ENCODE measurements at places on chromosomes 12 and 14.

DNA sequence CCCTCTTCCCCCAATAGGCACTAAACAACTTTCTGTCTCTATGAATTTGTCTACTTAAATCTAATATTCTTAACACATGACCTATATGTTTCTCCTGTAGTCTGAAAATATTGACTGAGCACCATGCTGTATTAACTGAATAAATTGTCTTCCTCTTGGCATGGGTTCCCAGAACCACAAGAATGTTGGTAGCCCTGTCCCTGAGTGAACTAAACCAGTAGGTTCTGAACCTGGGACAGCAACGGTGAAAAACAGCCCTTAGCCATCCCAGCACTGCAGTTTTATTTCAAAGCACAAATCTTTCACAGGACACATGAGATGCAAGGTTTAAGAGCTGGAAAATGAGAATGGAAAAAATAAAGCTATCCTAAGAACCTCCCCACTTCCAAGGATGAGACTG, 20.4 kb upstream of the HSP90B1 start:
- no peak for DNase-seq

- DNase-seq = no peak
Measured at GRCh38 chr12:110677206-110677911, 11.6 kb downstream of the HVCN1 start.

GRCh38 chr12:51726931-51727330, 121.6 kb downstream of the FIGNL2 start:
- no peak for DNase-seq

GRCh38 chr12:110317911-110318310, 36.9 kb downstream of the ATP2A2 start:
- DNase-seq = no peak

DNA sequence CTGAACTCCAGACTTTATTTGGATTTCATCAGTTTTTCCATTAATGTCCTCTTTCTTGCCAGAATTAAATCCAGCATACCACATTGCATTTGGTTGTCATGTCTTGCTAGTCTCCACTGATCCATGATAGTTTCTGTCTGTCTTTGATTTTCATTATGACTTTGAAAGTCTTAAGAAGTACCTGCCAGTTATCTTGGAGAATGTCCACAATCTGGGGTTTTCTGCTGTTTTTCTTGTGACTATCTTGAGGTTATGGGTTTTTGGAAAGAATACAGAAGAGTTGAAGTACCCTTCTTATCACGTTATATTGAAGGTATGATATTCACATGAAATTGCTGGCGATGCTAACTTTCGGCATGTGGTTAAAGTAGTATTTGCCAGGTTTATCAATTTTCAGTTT, 282.3 kb upstream of the PRICKLE1 start:
- no peak for DNase-seq

- no peak for DNase-seq
Measured at GRCh38 chr12:27852117-27852516, 72.1 kb upstream of the MANSC4 start.

DNA sequence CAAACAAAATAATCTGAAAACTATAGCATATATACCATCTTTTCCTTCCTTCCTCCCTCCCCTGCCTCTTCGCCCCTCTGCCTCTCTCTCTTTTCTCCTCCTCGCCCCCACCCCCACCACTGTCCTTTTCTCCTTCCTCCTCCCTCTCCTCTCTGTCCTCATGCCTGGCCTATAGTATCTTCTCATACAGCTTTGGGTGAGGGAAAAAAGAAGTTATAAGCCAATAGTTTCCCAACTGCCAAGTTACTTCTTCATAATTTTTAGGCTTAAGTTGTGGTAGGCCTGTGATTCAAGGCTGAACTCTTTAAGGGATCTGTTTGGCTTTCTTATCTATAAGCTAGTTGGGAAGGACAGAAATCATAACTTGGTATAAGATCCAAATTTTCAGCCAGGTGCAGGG, 9.1 kb downstream of the TMED10 start:
- DNase-seq = no peak

DNA sequence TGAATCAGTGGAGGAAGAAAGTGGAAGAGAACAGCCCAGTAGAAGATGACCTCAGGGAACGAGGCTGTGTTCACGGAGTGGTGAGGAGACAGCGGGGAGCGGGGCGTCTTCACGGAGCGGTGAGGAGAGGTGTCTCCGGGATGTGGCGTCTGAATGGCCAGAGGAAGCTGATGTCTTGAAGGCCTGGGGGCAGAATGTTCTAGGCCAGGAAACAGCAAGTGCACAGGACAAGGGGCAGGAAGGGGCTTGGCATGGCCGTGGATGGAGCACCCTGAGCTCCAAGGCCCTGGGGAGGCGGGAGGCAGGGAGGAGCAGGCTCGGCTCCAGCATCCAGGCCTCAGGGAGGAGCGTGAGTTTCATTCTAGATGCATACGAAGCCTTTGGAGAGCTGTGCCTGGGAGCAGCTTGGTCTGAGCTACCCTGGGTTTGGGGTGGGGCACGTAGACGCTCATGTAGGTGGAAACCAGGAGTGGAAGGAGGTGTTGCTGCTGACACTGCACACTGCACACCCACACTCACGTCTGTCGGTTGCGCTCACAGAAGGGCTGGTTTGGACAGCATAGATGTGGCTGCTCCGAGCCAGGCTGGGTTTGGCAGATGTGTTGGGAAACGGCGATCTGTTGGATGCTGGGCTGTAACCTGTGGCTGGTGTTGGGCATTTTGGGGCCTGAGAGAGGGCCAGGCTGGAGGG, 131.6 kb downstream of the ADGRD1 start:
- no peak for DNase-seq

- DNase-seq = no peak
Measured at GRCh38 chr12:100716945-100717732, 77.4 kb upstream of the ANO4 start.

DNA sequence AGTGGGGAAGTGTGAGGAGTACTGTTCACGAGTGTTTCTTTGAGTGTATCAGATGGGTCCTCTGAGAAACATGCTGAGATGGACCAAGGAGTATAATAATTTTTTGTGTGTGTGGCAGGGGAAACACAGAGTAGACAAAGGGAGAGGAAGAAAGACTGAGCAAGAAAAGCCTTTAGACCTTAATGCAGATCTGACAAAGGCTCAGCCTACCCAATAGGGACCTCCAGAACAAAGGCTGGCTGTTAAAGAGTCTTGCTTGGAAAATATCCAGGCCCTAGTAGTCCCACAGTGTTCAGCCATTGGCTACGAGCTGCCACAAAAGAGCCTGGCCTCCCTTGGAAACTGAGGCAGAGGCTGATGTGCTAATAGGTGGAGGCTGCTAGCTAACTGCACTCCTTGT, 13.5 kb downstream of the COQ5 start:
- no peak for DNase-seq

DNA sequence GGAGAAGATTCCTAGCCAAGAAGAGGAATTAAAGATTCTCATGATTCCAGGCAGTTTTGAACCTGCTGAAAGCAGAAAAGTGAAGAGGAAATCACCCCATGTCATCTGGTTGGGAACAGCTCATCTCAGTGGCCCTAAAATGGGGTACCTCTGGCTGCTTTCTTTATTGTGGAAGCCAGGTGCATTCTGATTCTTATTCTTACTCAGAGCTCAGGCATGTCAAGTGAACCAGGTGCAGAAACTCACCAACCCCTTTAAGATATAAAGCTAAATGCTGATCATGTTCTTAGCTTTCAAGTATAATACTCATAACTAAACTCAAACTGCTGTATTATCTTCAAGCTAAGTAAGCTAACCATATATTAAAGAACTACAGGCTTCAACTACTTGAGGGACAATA, 253.9 kb upstream of the ARID2 start:
- no peak for DNase-seq

DNA sequence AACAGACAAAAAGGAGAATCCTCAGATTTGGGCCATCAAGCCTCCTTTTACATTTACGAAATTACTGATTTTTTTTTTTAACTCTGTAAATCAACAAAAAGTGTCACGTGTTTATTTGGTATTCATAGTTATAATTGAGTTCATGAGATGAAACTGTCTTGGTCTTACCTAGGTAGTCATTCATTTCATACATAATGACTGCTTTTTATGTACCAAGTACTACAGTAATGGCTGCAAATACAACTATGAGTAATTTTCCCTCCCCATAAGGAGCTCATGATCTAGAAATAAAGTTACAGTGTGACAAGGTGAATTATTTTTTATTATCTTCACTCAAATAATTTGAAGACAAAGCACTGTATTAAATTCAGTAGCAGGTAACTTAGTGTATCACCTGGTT, 6.4 kb upstream of the TBK1 start:
- DNase-seq = no peak

GRCh38 chr12:15411842-15412241, 89.5 kb downstream of the PTPRO start:
- DNase-seq = no peak

DNA sequence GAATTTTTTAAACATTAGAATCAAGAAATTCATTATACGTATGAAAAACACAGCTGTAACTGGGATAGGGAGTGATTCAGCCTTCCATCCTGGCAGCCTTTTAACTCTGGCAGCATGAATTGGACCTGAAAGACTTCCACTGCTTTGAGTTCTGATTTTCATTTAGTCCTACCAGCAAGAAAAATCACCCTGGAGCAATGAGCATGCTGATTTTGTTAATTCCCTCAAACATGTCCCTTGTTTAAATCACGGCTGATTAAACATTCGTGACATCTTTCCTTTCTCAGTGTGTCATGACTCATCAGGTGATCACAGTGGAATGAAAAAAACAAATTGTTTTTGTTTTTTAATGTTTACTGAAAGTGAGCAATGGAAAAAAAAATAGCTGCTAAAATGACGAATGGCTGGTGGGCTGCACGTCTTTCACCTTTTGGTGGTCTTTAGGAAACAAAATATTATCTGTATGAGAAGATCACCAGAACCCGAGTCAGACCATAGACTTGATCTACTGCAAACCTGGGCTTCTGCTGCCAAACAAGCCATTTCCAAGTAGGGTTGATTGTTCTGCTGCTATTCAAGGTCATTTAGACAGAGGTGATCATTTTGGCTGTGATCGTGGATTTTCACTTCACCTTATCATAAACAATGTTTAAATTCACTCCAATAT, 67.0 kb upstream of the CAND1 start:
- no peak for DNase-seq

- no peak for DNase-seq
Measured at GRCh38 chr14:101912841-101913240, 51.5 kb upstream of the DYNC1H1 start.

DNA sequence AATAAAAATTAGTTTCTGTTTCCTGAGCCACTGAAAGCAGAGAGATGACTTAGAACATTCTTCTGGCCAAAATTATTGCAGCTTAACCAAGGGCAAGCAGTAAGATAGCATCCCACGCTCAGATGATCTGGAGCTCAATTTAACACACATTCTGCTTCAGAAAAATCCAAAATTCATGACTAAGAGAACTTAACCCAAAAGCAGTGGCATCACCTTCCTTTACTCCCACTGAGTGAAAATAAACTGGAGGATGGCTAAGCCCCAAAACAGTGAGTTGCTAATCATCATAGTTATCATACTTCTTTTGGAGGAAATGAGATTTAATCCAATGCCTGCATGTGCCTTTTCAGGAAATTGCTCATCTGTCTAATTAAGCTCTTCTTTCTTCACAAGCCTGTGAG, 195.4 kb downstream of the DUSP6 start:
- no peak for DNase-seq

DNA sequence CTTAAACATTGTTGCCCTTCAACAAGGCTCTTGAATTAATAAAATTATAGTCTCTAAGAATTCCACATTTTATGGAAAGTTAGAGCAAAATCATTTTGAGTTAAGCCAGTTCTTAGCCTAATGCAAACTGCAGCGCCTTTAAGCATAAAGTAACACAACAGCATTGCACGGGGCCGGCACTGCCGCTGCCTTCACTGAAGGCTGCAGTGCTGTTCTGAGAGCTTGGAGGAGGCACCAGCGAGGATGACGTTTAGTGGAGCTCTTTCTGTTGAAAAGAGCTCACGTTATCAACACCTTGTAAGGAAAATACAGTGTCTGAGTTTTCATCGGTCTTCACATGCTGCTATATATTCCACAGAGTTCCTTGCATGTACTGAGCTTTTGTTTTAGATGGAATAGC, 38.3 kb upstream of the DYNC1H1 start:
- DNase-seq = no peak

- DNase-seq = no peak
Measured at GRCh38 chr12:112148031-112148513, 22.7 kb downstream of the TRAFD1 start.

DNA sequence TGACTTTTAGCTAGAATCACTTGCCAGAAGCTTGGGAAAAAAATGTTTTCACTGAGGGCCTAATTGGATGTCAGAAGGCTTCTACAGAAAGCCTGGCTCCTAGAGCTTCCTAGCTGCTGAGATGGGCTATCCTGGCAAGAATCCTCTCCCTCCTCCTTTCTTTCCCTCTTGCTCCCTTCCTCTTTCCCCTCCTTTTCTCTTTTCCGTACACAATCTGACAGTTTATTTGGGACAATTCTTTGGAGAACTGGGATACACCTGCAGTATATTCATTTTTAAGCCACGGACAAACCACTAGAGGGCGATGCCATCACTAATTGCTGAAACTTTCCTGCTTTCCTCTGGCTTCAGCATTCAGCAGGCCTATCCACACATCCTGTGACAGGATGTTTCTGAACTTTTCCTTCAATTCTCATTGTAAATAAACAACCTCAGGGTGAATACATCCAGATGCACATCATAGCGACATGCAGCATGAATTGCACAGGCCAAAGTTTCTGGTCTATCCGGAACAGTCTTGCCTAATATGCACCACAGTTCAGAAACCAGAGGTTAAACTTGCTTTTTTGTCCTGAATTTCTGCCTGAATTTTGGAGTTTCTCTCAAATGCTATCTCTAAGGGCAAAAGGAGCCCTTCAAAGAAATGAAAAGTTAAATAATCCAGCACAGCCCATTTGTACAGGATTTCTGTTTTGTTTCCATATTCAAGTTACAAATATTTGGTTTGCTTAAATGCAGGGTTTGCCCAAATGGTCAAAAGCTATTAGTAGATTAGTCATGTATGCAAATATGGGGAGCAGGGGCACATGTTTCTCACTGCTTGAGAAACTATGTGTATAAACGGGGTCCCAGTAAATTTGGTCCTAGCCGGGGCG, 142.8 kb downstream of the PAWR start:
- no peak for DNase-seq

- no peak for DNase-seq
Measured at GRCh38 chr14:102164965-102165364, 25.3 kb downstream of the WDR20 start.

GRCh38 chr14:38079268-38079667, 128.4 kb upstream of the SSTR1 start:
- DNase-seq = no peak

DNA sequence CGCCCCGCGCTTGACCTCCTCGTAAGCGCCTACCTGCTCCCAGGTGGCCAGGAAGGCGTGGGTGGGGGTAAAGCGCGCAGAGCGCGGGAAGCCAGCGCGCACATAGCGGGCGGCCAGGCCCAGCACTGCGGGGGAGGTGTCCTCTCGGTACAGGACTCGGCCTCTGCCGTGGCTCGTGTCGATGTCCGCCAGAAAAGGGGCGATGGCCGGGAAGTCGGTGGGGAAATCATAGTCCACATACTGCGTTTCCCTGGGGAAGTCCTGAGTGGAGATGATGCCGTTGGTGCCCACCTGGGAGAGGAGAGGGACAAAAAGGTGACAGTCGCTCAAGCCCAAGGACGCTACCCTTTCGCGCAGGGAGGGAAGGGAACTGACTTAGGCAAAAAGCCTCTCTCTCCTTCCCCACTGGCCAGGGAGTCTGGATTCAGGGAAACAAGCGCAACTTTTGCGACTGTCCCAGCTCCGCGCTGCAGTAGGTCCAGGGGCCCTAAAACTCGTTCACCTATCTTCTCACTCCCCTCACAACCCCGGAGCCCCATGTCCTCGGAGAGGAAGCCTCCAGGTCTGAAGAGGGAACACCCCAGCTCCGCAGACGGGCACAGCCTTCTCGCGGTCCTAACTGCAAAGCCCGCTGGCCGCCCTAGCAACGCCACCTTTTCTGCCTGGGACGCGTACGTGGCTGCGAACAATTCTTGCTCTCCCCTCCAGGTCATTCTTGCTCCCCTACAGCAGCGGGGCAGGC, 815 bp downstream of the NID2 start:
- DNase-seq = no peak
